ENCODE measurements at places on chromosomes 7 and 10. TPM values are rescaled to one million over a fixed set of nuclear protein-coding genes. Genes with fewer than 3 reads are reported as not detected.
A peak's percentile ranks its signal among the peaks of the same experiment; 100 is the strongest.

DNA sequence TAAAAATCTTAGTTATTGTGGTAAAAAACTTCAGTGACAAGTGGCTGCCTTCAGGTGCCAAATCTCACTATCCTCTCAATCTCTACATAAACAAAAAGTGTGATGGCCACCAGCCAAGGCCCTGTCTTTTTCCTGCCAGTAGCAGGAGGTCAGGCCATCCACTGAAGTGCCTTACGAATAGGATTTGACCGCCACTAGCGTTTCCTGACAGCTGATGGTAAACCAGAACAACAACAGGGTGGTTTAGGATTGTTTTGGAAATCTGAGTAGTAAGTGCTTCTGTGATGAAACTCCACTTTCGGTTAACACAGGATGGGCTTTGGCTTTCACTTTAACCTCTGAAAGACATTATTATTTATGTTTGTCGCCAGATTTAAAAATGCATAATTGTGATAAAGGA is 55.7 kb upstream of the OGDHL start:
- peak; percentile 80 for DNase-seq
- peaks cover 5% of the 10 kb centered on the region for H3K4me1 ChIP-seq
- no peak overlapping the region for H3K27ac ChIP-seq
- H3K4me3 ChIP-seq = no peak overlapping the region

The CFAP69 gene
- total RNA-seq = 4.9 TPM

The ANKRD30A gene
- total RNA-seq = not detected

- H3K4me3 ChIP-seq = no peak overlapping the region
- DNase-seq = no peak
- no peaks in the 10 kb centered on the region for H3K36me3 ChIP-seq
- peak overlapping the region; percentile 71 for H3K27ac ChIP-seq
- no peaks in the 10 kb centered on the region for H3K4me1 ChIP-seq
Observed at GRCh38 chr7:36970551-36971514, 246.5 kb upstream of the AOAH start.

DNA sequence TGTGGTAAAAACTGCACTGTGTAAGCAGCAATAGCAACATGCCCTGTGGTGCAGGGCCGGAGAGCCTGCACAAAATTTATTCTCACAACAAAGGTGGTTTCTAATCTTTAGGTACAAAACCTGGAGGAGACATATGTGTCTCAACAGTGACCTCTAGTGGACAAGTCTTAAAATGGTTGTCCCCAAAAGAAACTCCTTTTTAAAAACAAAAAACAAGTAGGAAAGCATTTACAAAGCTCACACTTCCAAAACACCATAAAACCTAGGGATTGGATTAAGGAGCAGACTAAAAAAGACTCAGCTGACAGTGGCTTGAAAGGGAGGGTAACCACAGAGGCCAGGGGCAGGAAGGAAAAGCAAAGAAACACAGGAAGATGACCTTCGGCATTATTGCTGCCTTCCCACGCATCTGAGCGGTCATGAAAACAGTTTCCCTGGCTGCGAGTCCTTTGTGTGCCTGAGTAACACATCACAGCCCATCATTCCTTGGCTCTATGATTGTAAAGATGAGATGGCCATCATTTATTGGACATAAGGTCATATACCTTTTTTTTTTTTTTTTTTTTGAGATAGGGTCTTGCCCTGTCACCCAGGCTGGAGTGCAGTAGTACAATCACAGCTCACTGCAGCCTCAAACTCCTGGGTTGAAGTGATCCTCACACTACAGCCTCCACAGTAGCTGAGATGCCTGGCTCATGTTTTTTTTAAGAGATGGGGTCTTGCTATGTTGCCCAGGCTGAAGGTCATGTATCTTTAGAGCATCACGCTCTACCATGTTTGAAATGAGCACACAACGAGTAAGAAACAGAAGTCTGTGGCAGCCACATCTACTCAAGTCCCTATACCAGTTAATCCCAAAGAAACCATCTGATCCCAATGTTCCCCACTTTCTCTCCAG is 39.5 kb downstream of the RSU1 start:
- no peak overlapping the region for H3K4me3 ChIP-seq
- no peaks in the 10 kb centered on the region for H3K36me3 ChIP-seq
- H3K27me3 ChIP-seq = no peaks in the 10 kb centered on the region
- peak; percentile 33 for DNase-seq
- no peaks in the 10 kb centered on the region for H3K4me1 ChIP-seq

The ARMC3 gene
- not detected for total RNA-seq

GRCh38 chr10:100253041-100253440 is 14.4 kb downstream of the CWF19L1 start:
- no peaks in the 10 kb centered on the region for H3K27me3 ChIP-seq
- H3K27ac ChIP-seq = no peak overlapping the region
- no peak overlapping the region for H3K4me3 ChIP-seq
- no peaks in the 10 kb centered on the region for H3K4me1 ChIP-seq

- no peak overlapping the region for H3K27ac ChIP-seq
- no peaks in the 10 kb centered on the region for H3K36me3 ChIP-seq
- DNase-seq = no peak
Observed at GRCh38 chr7:155942226-155942950, 130.1 kb upstream of the SHH start.

DNA sequence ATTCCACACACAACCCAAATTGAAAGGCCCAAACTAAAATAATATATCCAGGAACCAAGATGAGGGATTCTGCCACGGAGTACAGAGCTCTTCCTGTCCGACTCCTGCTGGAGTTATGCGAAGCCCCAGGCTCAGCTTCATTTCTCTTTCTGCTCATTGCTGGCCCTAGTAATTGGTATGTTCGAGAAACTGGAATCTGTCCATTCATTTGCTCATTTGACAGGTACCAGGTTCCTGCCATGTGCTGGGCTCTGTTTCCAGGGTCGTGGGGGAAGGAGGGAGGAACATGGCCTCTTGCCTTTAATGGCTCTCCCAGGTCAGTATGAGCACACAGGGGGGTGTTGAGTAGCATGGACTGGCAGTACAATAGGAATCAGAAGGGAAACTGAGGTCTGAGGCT is 179.2 kb upstream of the SHH start:
- H3K4me3 ChIP-seq = no peak overlapping the region
- no peaks in the 10 kb centered on the region for H3K4me1 ChIP-seq
- H3K36me3 ChIP-seq = no peaks in the 10 kb centered on the region
- no peak overlapping the region for H3K27ac ChIP-seq

- no peaks in the 10 kb centered on the region for H3K36me3 ChIP-seq
- DNase-seq = no peak
- no peak overlapping the region for H3K4me3 ChIP-seq
- no peak overlapping the region for H3K27ac ChIP-seq
Observed at GRCh38 chr10:118662228-118663035, 67.0 kb upstream of the PRLHR start.

DNA sequence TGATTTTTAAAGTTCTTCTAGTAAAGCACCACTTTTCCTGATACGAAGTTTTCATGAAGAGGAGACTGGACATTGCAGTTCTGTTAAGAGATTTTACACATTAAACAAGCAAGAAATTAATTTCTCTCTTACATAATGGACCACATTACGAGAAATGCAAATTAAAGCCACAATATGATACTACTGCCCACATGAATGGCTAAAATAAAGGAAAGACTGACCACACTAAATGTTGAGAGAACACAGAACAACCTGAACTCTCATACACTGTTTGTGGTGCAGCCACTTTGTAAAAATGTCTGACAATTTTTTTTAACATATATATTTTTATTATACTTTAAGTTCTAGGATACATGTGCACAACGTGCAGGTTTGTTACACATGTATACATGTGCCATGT is 44.0 kb upstream of the HERPUD2 start:
- H3K36me3 ChIP-seq = no peaks in the 10 kb centered on the region
- H3K27ac ChIP-seq = no peak overlapping the region
- H3K27me3 ChIP-seq = no peaks in the 10 kb centered on the region
- H3K4me3 ChIP-seq = no peak overlapping the region
- DNase-seq = no peak

DNA sequence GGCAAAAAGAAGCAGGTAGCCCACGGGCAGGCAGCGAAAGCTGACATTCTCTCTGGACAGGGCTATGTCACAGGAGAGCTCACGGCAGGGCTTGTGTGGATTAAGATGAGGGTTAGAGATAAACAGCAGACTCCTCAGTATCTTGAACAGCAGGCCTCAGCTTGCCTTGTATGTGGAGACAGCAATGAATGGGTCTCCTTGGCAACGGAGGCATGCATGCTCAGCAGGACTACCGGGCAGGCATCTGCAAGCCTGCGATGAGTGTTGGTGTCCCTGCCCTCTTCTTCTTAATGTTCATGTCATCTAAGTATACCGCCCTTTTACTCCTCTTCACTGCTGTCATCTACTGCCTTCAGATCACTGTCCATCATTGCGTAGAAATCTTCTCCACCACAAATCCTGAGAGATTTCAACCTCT is 81.9 kb upstream of the C1GALT1 start:
- no peaks in the 10 kb centered on the region for H3K36me3 ChIP-seq
- H3K4me1 ChIP-seq = no peaks in the 10 kb centered on the region
- no peak for DNase-seq
- H3K4me3 ChIP-seq = no peak overlapping the region

DNA sequence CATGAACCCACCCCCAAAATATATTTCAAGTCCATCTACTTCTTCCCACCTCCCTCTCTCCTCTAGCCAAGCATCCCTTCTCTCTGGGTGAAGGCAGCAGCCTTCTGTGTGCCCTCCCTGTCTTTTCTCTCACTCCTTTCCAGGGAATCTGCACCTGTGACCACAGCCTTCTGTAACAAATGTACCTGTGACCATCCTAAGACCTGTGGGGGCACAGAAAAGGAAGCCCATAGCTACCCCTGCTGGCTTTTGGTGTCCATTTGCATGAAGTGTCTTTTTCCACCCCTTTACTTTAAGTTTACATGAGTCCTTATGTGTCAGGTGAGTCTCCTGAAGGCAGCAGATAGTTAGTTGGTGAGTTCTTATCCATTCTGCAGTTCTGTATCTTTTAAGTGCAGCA is 2.0 kb upstream of the TBXAS1 start:
- no peaks in the 10 kb centered on the region for H3K36me3 ChIP-seq
- no peaks in the 10 kb centered on the region for H3K27me3 ChIP-seq
- no peaks in the 10 kb centered on the region for H3K4me1 ChIP-seq
- DNase-seq = no peak

The CASD1 gene
- total RNA-seq = 10.4 TPM

GRCh38 chr7:158734861-158735260 is 30.3 kb upstream of the NCAPG2 start:
- no peak overlapping the region for H3K27ac ChIP-seq
- no peak for DNase-seq
- no peaks in the 10 kb centered on the region for H3K4me1 ChIP-seq
- peaks cover 24% of the 10 kb centered on the region for H3K36me3 ChIP-seq
- no peaks in the 10 kb centered on the region for H3K27me3 ChIP-seq

DNA sequence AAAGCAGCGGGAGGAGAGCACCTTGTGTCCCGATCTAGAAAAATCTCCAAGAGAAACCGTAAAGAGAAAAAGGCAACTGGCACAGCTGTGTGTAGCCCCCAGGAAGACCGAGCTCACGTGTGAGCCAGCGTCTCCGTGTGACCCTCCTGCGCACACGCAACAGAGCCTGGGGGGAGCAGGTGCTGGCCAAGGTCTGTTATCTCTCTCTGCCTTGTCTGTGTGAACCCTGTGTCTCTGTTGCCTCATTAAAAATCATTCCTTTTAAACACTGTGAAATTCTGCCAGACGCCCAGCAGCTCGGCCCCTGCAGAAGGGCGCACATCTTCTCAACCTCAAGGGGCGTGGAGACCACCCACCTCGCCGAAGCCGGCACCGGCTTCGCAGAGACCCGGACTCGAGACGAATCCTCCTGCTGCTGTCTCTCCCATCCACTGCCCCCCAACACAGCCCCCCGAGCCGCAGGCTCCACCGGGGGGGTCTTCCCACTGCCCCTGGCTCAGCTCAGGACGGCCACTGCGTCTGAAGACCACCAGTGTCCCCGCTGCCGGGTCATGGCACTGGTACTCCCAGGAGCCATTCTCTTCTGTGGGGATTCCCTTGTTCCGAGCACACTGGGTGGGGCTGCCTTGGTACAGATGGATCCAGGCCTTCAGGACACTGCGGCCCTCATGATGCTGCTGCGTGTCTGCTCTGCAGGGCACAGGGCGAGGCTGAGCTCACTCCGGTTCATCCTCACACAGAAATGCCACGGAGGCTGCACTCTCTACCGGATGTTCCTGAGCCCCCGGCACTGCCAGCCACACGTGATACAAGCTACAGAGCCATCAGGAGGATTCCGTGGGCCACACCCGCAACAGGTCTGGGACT is 94.3 kb upstream of the DNAAF5 start:
- no peak overlapping the region for H3K4me3 ChIP-seq
- H3K27me3 ChIP-seq = no peaks in the 10 kb centered on the region
- H3K4me1 ChIP-seq = no peaks in the 10 kb centered on the region
- no peak for DNase-seq
- no peaks in the 10 kb centered on the region for H3K36me3 ChIP-seq

DNA sequence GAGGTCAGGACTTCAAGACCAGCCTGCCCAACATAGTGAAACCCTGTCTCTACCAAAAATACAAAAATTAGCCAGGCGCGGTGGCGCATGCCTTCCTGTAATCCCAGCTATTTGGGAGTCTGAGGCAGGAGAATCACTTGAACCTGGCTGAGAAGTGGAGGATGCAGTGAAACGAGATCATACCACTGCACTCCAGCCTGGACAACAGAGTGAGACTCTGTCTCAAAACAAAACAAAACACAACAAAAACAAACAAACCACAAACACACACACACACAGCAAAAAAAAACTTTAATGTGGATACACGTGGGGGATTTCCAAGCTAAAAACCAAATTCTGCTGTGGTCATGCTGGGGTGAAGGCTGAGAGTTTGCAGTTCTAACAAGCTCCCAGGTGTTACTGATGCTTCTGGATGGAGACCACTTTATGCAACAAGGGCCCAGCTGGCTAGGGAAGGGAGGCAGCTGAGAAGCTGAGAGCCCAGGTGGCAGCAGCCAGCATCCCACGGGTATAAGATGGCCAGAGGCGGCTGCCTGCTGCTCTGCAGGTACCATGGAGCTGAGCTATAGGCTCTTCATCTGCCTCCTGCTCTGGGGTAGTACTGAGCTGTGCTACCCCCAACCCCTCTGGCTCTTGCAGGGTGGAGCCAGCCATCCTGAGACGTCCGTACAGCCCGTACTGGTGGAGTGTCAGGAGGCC is at the start of gene ZP3:
ZP3 (plus strand) TSS at position 538 of the 699 bp plus-strand sequence; CDS start at position 553, 15 bp downstream.
- no peaks in the 10 kb centered on the region for H3K27me3 ChIP-seq
- H3K4me1 ChIP-seq = no peaks in the 10 kb centered on the region
- H3K4me3 ChIP-seq = no peak within 1 kb of the TSS
- H3K27ac ChIP-seq = no peak within 1 kb of the TSS

DNA sequence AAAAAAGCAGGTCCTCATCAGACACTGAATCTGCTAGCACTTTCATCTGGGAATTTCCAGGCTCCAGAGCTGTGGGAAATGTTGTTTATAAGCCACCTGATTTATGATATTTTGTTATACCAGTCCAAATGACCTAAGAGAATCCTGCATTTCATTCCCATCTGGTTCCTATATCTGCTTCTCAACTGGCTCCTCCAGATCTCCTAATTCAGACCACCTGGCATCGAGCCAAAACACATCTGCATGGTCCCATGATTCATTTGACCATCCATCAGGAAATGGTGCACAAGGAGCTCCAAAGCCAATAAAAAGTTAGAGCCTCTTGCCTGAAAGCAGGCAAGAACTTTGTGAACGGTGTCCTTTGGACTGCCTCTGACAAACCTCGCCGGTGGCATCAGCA is 108.9 kb downstream of the IPMK start:
- no peak overlapping the region for H3K27ac ChIP-seq
- H3K4me3 ChIP-seq = no peak overlapping the region
- no peaks in the 10 kb centered on the region for H3K27me3 ChIP-seq
- H3K36me3 ChIP-seq = no peaks in the 10 kb centered on the region
- DNase-seq = no peak

GRCh38 chr10:51308116-51308515 is 233.8 kb downstream of the PRKG1 start:
- no peaks in the 10 kb centered on the region for H3K36me3 ChIP-seq
- no peak for DNase-seq
- no peaks in the 10 kb centered on the region for H3K4me1 ChIP-seq
- no peak overlapping the region for H3K27ac ChIP-seq
- H3K4me3 ChIP-seq = no peak overlapping the region
